WERI-Rb-1 (cell line): ENCODE measurements at places on chromosomes 5 and 9.

GRCh38 chr5:116360008-116360853 is 214.4 kb downstream of the SEMA6A start:
- DNase-seq, result no peak

DNA sequence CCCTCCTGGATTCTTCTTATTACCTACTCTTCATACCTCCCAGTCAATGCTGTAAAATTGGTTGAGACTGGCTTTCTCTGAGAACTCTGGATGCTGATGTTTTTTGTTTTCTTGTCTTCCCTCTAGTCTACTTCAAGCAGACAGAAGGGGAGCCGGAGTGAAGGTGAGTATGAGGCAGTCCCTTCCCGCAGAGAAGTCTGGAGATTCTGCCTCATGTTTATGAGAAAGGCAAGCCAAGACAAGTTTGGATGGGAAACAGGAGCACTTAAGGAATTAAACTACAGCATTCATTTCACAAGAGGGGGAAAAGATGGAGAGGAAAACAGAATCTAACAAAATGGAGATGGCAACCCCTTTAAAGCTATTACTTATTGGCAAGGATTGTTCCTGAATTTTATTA is 246.1 kb downstream of the TRIM32 start:
- DNase-seq, result peak; percentile 20

- no peak for DNase-seq
These were observed 15.6 kb downstream of the PTGS1 start for GRCh38 chr9:122386311-122386872.

DNA sequence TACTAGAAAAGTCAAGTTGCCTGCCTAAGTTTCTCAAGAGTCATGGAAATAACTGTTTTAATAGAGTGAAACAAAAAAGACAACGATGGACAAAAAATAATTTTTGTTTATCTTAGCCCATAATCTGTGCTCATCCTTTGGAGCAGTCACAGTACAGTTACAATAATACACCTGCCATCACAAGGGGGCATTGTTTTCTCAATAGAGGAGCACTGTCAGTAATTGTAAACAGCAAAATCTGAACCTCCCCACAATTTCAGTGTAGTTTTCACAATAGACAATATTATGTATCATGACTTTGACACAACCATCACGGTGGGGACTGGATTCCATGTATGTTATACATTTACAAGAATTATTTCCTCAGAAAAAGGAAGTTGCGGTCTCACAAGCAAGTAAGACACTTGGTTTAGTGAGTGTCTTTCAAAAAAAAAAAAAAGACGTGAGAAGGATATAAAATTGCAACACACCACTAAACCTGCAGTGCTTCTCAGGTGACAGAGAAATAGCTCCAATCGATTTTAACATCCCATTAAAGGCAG is 586.3 kb downstream of the PTPRD start:
- no peak for DNase-seq

- no peak for DNase-seq
These were observed 92.4 kb upstream of the SLC1A1 start for GRCh38 chr9:4397917-4398316.

DNA sequence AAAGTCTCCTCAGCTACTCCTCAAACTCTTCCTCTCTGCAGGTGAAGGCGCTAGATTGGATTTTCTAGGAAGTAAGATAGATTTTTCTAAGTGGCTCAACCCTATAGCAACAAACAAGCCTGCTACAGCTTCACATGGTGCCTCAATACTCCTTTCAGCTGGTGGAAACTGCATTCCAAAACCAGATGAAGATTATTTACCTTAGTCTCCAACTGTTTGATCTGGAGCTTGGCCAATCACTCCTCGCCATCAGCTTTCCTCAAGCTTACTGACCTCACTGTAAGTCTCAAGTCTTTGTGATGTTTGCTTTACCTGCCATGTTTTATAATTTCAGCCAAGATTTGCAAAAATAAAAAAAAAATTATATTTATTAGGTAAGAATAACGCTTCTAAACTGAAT is 622.4 kb downstream of the CHSY3 start:
- no peak for DNase-seq

- peak; percentile 9 for DNase-seq
These were observed 126.5 kb downstream of the MRPL36 start for GRCh38 chr5:1673042-1673677.

DNA sequence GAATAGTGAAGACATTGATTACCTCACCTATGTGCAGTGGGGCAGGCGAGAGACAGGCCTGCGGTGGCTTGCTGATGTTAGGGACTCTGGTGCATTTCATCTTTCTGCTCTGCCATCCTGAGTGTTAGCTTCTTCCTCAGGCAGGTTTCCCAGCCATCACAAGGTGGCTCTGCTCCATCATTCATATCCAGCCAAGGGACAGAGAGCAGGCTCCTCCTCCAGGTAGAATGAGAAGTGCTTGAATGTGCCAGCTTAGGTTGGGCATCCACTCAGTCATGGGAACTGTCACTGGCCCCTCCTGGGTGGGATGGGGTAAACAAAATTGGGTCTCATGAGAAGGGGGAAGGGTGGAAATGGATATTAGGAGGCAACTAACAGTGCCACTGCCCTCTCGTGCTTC is 24.8 kb downstream of the GPR107 start:
- no peak for DNase-seq
